ENCODE measurements at places on chromosomes 7 and 10.

DNA sequence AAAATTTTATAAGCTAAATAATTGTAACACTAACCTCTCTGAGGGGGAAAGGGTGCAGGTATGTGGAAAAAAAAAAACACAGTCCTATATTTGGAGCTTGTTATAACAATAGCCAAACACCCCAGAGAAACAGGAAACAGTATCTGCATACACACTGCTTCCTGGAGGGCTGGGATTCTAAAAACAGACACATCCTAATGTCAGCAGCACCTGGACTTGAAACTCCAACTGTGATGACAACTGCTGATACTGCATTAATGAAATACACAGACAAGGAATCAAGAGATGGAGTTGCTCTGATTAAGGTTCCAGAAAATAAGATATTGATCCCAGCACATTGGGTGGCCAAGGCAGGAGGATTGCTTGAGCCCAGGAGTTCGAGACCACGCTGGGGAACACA is 9.3 kb downstream of the DAGLB start:
- DNase-seq, result no peak

- no peak for DNase-seq
Measured at GRCh38 chr7:104074529-104074928, 85.1 kb upstream of the RELN start.

DNA sequence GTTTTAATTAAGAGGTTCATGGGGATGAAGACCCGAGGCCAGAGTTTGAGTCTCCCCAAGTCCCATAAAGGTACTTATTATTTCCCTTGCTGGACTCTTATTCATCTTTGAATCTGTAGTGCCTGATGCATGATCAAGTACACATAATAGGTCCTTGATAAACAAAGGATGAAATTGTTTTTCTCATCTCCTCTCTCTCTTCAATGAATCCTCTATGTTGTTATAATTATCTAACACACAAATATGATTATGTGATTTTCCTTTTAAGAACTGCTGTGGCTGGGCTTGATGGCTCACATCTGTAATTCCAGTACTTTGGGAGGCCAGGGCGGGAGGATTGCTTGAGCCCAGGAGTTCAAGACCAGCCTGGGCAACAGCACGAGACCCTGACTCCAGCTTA is 117.7 kb downstream of the BAMBI start:
- DNase-seq, result no peak

- no peak for DNase-seq
Measured at GRCh38 chr10:17880601-17881000, 71.1 kb upstream of the SLC39A12 start.

- no peak for DNase-seq
Measured at GRCh38 chr7:55133630-55134358, 115.0 kb downstream of the EGFR start.

GRCh38 chr7:32958046-32959025 is 1.1 kb downstream of the FKBP9 start:
- DNase-seq, result no peak

DNA sequence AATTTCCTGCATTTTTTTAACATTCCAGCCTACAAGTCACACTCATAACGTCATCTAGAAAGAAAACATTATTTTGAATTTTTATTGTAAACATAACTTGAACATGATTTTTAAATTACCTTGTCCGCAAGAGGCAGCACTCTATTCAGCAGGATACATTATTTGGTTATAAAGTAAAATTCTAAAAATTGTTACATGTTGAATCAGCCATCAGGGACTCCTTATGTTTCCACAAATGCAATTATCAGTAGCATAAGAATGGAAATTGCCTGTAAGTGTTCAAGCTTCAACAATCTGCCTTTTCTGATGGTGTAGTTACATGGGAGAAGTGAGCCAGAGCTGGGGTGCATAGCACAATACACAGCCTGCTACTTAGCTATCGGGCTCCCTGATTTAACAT is 97.5 kb downstream of the ZNF365 start:
- no peak for DNase-seq

DNA sequence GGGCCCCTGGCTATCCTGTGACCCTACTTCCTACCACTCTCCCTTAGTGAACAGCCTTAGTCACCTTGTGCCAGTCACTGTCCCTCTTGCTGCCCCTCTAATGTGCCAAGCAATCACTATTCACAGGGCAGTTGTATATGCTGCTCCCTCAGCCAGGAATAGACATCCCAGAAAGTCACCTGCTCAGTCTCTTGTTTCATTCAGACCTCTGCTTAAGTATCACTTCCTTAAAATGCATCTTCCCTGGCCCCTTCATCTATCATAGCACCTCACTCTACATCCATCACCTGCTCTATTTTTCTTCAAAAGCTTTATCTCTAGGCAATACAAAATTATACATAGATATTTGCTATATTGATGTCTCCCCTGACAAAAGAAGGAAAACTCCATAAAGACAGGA is 328.4 kb upstream of the NFE2L3 start:
- no peak for DNase-seq

GRCh38 chr7:113824117-113824823 is 94.5 kb downstream of the PPP1R3A start:
- DNase-seq, result no peak

GRCh38 chr10:60937022-60937421 is 7.0 kb downstream of the RHOBTB1 start:
- DNase-seq, result no peak

GRCh38 chr10:43196981-43197833 is 59.0 kb downstream of the CSGALNACT2 start:
- peak; percentile 2 for DNase-seq

DNA sequence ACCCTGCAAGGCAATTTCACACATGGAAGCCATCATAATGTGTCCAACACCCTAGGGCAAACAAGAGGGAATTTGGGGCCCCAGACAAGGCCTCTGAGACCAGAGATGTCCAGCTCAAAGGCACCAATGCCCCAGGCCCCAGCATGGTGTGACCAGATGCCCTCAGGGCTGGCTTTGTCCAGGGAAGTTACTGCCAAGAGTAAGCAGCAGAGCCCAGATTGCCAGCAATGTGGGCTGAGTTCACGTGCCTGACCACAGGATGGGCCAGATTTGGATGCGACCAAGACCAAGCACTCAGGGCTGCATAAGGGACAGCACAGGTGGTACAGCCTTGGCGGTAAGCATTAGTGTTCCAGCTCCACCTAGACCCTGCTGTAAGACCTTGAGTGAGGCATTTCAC is 12.7 kb downstream of the MYOF start:
- DNase-seq, result no peak
